ENCODE measurements at places on chromosomes 1 and 21.

DNA sequence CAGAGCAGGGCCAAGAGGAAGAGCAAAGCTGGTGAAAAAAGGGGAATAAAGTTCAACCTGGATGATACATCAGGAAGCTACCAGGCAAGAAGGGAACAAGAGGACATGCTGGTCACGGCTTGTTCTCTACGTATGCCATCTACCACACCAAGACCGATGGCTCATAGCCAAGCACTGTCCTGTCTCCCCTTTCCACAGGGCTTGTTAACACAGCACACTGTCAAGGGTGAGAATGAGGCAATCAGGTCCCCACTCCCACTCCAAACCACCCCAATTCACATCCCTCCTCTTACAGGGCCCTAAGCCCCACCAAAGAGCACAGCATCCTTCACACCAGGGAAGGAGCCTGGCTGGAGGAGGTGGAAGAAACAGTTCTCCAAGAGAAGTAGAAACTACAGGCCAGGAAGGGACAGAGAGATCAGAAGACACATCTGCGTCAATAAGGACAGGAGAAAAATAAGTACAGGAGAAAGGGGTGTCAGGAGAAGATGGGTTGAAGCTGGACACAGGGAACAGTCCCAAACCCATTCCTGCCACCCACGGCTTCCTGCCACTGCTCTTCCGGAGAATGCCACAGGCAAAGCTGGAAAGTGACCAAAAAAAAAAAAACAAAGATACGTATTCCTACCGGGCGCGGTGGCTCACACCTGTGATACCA, 923 bp upstream of the SHC1 start:
- DNase-seq, result peak; percentile 29

DNA sequence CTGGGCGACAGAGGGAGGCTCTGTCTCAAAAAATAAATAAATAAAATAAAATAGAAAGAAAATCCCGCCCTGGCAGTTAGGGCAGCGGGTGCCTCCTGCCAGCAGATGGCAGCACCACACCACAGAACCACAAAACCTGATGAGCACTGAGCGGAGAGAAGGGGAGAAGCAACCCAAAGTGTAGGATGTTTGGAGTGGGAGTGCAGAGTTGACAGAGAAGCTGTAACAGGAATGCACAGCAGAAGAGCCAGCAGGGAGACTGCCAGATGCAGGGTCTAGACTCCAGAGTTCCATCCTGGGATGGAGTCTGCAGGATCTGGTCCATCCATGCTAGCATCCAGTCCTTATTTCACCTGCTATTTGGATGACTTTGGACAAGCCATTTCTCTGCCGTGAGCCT, 29.7 kb upstream of the KIRREL1 start:
- peak; percentile 73 for DNase-seq

DNA sequence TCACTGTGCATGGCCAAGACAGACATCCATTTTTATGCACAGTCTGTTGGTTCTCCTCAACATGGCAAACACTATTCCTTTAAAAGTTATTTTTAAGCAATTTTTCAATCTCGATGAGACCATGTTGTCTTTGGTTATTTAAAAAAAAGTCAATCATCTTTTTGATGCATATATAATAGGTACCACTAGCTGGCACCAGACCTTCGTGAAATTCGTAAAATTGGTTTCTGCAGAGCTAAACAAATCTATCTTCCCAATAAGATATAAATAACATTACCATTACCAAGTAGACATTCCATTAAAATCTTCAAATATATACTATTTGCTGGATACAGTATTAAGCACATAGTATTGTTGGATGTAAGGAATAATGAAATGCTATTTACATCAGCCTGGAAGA, 220.0 kb upstream of the GREM2 start:
- DNase-seq, result no peak

DNA sequence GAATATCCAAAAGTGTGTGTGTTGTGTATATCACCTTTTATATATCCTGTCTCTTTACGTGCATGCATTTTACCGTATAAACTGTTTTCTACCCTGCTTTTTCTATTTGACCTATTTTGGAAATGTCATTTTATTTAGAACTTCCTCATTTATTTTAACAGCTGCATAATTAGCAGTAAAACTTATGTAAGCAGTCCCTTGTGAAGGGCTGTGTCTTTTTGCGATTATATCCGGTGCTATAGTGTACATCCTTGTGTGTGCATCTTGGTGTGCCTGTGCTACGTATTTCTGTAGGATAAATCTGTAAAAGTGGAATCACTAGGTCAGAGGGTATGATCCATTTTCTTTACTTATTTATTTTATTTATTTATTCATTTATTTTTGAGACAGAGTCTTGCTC, 7.2 kb downstream of the LGALS8 start:
- peak; percentile 25 for DNase-seq

- no peak for DNase-seq
Measured at GRCh38 chr1:74895411-74895810, 162.5 kb downstream of the TYW3 start.

GRCh38 chr1:227773558-227773957, 38.3 kb downstream of the SNAP47 start:
- DNase-seq, result no peak

GRCh38 chr1:114387010-114387360, 124.0 kb downstream of the TRIM33 start:
- no peak for DNase-seq

GRCh38 chr1:172140591-172140990, 279.9 kb upstream of the C1orf105 start:
- no peak for DNase-seq

- DNase-seq, result peak; percentile 74
Measured at GRCh38 chr1:36156329-36157114, 562 bp downstream of the MAP7D1 start.

GRCh38 chr1:191577213-191577612, 581.0 kb upstream of the RGS18 start:
- no peak for DNase-seq

- no peak for DNase-seq
Measured at GRCh38 chr1:204337036-204337429, 22.7 kb downstream of the PLEKHA6 start.

DNA sequence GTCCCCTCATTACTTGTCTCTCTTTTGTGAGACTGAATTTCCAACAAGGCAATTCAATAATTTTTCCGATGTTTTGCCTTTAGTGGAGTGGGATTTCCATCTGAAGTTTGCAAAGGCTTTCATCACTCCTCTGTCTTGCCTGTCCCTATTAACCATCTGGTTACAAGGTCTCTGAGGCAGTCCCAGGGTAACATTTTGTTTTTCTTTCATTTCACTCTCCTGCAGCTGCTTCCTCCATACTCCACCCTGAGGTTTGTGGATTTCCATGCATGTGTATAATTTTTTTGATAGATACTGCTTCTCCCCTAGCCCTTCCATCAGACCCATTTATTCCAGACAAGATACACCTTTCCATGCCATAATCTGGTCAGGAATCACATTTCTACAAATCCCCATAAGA, 366.8 kb downstream of the PTBP2 start:
- no peak for DNase-seq

- DNase-seq, result peak; percentile 8
Measured at GRCh38 chr1:33097137-33097611, 16.2 kb downstream of the AZIN2 start.

DNA sequence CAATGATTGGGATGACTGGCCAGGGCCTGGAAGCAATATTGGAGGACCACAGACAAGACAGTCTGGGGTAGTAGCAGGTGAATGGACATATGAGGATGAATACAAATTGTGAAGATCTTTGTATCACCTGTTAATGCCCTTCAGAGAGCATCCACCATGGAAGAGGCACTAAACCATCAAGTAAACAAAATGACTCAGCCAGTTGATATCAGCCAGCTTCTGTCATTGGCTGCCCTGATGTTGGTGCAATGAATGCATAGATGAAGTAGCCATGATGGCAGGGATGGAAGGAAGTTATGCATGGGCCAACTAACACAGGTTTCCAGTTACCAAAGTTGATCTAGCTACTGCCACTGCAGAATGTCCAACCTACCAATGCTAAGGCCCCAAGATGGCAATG, 16.1 kb upstream of the ERI3 start:
- DNase-seq, result no peak

DNA sequence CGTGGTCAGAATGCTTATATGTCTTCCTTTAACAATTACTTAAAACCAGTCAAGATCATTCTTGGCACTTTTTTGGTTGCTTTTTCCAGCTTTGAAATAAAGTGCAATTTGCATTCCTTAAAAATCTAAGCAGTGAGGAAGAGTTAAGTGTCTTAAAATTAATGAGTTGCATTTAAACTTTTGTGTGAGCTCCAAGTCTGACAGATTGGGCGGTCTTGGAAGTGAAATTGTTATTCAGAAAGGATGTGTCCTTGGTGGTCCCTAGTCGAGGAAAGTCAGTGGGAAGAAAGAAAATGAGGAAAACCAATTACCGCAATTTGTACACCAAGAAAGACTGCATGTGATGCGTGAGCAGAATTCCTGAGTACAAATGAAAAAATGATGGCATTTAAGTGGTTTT, 132.5 kb downstream of the HHIPL2 start:
- DNase-seq, result no peak

DNA sequence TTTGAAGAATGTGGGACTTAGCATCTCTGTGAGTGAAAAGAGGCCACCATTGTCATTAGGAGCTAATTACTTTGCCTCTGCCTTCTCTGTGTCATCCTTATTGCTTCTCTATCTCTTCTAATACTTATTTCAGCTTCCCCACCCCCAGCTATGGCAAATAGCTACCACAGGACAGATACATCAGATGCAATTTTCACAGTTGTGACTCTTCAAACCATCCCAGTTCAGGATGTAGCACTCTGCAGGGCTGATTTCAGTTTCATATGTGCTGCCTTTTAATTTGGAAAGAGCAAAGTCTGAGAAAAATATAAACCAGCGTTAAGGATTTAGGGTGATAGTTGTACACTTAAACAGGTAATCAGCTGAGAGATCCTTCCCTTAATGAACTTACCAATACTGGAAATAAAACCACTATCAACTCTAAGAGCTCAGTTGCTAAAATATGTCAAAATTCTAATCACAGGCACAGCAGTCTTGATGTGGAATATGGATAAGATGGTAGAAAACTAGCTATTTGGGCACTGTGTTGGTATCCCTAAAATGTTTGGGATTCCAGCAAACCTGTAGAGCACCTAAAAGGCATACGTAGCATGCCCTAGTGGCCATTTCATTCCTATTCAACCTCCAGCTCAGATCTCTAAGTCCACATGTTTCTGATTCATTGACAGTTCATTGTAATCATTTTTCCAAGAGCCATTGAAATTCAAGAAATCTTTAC, 148.4 kb downstream of the SYT2 start:
- no peak for DNase-seq

DNA sequence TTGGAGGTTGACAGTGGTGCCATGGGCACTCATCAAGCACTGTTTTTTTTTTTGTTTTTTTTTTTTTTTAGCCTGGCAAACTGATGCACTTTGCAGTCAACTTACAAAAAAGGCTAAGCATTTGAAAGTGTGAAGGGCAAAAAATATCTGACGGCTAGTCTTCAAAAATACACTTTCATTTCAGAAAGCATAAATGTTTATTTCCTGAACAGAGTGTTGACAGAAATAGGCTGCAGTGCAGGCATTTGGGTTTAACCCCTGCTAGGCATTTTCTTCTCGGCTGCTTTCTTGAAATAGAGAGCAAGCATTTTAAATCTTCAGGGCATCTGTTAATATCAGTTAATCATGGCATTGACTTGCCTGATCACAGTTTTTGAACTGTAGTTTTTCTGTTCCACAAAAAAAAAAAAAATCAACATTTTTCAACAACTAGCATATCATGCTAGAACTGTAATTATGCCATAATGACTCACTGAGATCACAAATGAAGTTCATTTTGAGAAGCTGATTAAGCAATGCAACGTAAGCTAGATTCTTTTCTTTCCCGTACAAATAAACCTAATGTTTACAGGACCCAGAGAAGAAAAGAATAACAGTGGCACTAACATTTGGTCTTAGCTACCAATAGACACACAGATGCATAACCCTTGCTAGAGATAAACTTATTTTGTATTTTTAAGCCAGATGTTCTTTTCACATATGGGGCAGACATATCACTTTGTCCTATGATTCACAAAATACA, 100.4 kb upstream of the USH2A start:
- no peak for DNase-seq

- DNase-seq, result no peak
Measured at GRCh38 chr21:45957551-45957950, 24.0 kb upstream of the COL6A1 start.

Measured in inflammatory macrophage (primary cell).